ENCODE measurements at places on chromosomes 2 and 18.

DNA sequence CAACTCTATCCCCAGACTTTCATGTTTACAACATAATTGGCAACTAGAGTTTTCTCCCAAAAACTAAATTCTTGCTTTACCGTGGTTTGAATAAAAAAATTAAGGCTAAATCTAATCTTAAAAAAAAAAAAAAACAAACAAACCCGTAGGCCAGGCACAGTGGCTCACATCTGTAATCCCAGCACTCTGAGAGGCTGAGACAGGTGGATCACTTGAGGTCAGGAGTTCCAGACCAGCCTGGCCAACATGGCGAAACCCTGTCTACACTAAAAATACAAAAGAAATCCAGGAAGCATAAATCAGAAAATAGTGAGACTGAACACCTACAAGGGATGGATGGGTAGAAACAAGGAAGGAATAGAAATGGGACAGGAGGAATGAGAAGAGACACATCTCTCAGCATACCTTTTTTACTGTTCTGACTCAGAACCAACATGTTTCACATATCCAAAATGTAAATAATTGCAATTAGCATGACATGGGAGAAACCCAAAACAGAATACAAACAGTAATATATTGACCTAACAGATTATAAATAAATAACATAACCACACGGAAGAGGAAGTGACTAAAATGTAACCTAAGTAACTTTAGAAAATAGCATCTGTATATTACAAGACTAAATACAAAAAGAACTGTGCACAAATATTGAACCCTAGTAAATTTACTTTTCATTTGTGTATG, 17.5 kb downstream of the MGAT4A start:
- no peak for DNase-seq

GRCh38 chr2:30974554-30974953, 163.7 kb downstream of the GALNT14 start:
- DNase-seq: no peak

- DNase-seq: no peak
These were observed 41.6 kb downstream of the LAMA3 start for GRCh38 chr18:23730857-23731256.

- peak; percentile 7 for DNase-seq
These were observed 46.6 kb upstream of the AGAP1 start for GRCh38 chr2:235447210-235447609.

DNA sequence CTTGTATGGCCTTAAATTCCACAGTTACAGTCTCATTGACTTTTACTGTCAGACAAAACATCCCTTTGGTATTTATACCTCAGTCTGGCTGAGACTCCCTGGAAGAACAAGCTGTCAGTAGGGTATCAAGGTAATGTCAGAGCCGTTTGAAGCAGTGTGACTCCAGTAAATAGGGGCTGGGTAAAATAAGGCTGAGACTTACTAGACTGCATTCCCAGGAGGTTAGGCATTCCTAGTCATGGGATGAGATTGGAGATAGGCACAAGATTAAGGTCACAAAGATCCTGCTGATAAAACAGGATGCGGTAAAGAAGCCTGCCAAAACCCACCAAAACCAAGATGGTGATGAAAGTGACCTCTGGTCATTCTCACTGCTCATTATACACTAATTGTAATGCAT, 219.5 kb upstream of the SKOR2 start:
- no peak for DNase-seq

DNA sequence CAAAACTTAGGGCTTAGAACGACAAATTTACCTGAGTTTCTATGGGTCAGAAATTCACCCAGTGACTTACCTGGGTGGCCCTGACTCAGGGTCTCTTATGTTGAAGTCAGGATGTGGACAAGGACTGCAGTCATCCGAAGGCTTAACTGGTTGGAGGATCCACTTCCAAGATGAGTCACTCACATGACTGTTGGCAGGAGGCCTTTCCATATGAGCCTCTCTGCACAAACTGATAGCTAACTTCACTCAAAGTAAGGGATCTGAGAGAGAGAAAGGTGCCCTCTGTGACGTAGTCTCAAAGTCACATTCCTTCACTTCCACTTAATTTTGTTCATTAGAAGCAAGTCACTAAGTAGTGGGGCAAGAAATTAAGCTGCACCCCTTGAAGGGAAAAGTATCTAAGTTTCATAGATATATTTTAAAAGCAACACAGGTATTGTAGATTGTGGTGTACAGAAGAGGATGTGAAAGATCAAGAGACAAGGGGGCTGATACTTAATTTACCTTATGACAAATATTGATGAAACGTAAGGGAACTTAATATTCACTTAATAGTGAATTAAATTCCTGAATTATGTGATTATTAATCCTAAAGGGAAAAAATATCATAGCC, 48.4 kb downstream of the TANK start:
- DNase-seq: peak; percentile 82

DNA sequence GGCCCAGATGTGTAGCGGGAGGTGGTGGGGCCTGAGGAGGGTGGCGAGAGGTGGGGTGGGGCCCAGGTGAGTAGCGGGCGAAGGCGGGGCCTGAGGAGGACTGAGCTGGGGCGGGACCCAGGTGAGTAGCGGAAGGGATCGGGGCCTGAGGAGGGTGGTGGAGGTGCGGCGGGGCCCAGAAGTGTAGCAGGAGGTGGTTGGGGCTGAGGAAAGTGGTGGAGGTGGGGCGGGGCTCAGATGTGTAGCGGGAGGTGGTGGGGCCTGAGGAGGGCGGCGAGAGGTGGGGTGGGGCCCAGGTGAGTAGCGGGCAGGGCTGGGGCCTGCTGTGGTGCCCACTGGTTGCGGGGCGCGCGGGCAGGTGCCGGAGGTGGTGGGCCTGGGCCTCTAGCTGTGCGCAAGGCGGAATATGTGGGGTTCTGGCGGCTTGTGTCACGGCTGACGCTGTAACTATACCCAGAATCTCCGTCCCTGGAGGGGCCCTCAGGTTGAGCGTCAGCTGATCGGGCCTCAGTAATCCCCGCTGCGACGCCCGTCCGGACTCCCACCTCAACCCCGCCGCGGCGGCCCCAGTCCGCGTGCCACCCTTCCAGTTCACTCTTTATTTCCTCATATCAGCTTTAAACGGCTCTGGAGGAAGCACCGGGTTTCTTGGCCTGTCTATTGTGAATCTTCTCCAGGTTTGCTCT, 866 bp upstream of the SF3B6 start:
- DNase-seq: peak; percentile 33

DNA sequence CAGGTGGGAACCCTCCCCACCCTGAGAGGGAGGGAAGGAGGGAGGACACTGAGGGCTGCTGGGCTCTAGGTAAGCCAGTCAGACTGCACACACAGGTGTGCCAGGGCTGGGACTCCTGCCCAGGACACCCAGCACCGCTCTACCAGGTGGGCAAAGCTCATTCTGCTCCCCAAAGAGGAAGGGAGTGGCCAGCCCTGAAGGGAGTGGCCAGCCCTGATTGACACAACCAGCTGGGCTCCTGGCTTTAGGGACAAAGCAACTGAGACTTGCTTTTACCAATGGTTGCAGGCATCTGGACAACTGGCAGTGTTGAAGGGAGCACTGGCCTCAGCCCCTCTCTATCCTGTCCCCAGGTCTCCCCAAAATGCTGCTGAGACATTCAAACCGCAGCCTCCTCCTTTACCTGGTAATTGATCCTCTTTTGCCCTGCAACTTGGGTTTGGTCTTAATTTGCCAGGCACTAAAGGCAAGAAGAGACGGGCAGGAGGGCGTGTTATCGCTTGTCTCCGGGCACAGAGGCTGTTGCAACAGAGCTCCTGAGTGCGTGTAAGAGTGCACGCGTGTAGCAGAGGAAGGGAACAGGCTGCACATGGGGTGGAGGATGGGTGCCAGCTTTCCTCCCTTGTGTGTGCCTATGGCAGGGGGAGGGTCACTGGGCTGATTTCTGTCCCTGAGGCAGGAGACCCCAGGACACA, 14.5 kb upstream of the FOSL2 start:
- DNase-seq: no peak

- DNase-seq: peak; percentile 74
These were observed 16.3 kb downstream of the CDC42EP3 start for GRCh38 chr2:37654932-37655841.

All from choroid plexus epithelial cell (primary cell).